HS-5 (cell line): ENCODE measurements at places on chromosomes 7 and 10.

- no peak for DNase-seq
These were observed 822 bp downstream of the SAMD9L start for GRCh38 chr7:93147363-93147762.

- DNase-seq: no peak
These were observed 163.3 kb upstream of the FEZF1 start for GRCh38 chr7:122467661-122468449.

GRCh38 chr10:15222511-15222910 is 54.0 kb upstream of the NMT2 start:
- DNase-seq: no peak

DNA sequence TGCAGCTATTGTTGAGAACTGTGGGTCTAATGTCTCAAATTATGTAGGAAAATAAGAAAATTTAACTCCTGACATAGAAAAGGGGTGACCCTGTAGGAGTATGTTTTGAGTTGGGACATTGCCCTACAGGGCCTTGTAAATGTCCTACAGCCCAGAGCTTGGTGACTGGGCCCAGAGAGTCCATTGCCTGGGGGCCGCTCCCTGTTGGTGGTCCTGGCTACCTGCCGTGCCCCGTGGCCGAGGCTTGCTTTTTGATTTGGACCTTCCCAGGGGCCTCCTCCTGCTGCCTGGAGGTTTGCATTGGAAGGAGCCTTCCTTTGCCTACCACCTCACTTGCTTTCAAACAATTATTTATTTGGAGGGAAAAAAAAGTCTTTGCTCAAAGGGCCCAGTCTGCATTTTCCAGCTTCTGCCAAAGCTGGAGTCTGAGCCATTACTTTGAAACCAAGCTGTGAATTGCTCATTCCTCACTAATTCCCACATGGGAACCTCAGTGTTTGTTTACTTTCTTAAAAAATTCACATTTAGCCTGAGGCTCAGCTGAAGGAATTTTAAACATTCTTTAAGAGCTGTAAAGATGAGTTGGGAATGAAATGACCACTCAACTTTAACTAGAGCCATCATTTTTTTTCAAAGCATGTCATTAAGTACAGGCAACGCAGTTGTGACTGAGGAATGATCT is 355.0 kb downstream of the GLRX3 start:
- no peak for DNase-seq

GRCh38 chr7:8303904-8304528 is 42.0 kb upstream of the ICA1 start:
- no peak for DNase-seq

- no peak for DNase-seq
These were observed 9.0 kb upstream of the ATP6V0E2 start for GRCh38 chr7:149864751-149865150.

DNA sequence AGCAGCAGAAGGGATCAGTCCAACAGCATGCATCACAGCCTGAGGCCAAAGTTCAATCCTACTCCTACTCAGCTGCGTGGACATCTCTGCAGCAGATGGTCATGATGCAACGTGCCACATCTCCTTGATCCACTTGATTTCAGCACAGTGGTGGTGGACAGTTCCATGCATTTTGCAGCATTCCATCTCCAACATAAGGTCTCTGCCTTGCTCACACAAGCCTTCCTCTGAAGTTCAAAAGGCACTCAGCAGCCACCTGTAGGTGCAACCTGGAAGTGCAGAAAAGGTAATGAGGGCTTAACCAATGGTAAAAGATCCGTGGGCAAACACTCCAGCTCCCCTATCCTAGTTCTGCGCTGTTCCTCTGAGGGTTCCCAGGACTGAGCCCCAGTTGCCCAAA is 57.5 kb upstream of the CHCHD3 start:
- no peak for DNase-seq
